Smooth muscle cell of trachea (primary cell): ENCODE measurements at places on chromosomes 1 and 21. TPM values are rescaled to one million over a fixed set of nuclear protein-coding genes. Genes with fewer than 3 reads are reported as not detected.

Gene TCHH
- under 0.01 TPM in 1 of 2 replicates, not detected in the other for total RNA-seq

Gene ASTN1
- total RNA-seq: under 0.01 and 0.17 TPM in 2 replicates

Gene NCF2
- 0.15 and 0.50 TPM in 2 replicates for total RNA-seq

Gene FCGR1A
- not detected in 2 replicates for total RNA-seq

Gene PFKFB2
- 5.3 and 5.5 TPM in 2 replicates for total RNA-seq

Gene NEK2
- 1.5 and 47.1 TPM in 2 replicates for total RNA-seq

Gene ZNF648
- total RNA-seq: not detected in 2 replicates

Gene APOBEC4
- total RNA-seq: not detected in 2 replicates

Gene C1orf226
- total RNA-seq: 0.17 and 0.29 TPM in 2 replicates

Gene VANGL2
- total RNA-seq: under 0.01 TPM in 1 of 2 replicates, not detected in the other

Gene EPHA2
- total RNA-seq: 4.2 and 10.1 TPM in 2 replicates

Gene BSND
- total RNA-seq: not detected in 2 replicates

Gene IFI44L
- total RNA-seq: 7.6 and 9.0 TPM in 2 replicates

Gene RNU1-3
- under 0.01 TPM in 2 replicates for total RNA-seq

Gene IGSF9
- total RNA-seq: not detected in 2 replicates

Gene SPRR2F
- not detected in 2 replicates for total RNA-seq

Gene AADACL3
- total RNA-seq: not detected in 2 replicates

Gene GNAT2
- total RNA-seq: 0.17 and 0.29 TPM in 2 replicates

Gene ELAPOR1
- total RNA-seq: 0.15 and 0.33 TPM in 2 replicates

Gene KCNC4
- 2.6 and 8.6 TPM in 2 replicates for total RNA-seq

Gene HRNR
- not detected in 2 replicates for total RNA-seq

Gene LRRC38
- not detected in 2 replicates for total RNA-seq

Gene TMEM201
- 3.2 and 5.1 TPM in 2 replicates for total RNA-seq

Gene BRDT
- total RNA-seq: not detected in 2 replicates

Gene AJAP1
- total RNA-seq: not detected in 2 replicates
